ENCODE measurements at places on chromosomes 12 and 14.

DNA sequence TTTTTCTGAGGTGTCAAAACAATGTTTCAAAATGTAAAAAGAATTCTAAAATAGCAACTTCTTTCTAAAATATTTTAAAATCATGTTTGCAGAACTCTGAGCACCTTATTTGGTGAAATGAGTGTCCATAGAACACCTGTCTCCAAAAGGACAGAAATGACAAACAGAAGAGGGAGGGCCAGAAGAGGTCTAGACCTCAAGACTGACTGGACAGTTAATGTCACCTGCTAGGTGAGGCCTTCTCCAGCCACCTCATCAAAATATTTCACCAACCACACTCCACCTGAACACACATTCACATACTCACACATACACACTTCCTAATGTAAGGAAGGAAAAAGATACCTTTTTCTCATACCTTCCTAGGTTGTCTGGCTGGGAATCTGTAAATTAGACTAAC, 147.8 kb upstream of the PLEKHA5 start:
- DNase-seq = no peak

- DNase-seq = no peak
Measured at GRCh38 chr12:66573605-66574004, 105.3 kb downstream of the GRIP1 start.

DNA sequence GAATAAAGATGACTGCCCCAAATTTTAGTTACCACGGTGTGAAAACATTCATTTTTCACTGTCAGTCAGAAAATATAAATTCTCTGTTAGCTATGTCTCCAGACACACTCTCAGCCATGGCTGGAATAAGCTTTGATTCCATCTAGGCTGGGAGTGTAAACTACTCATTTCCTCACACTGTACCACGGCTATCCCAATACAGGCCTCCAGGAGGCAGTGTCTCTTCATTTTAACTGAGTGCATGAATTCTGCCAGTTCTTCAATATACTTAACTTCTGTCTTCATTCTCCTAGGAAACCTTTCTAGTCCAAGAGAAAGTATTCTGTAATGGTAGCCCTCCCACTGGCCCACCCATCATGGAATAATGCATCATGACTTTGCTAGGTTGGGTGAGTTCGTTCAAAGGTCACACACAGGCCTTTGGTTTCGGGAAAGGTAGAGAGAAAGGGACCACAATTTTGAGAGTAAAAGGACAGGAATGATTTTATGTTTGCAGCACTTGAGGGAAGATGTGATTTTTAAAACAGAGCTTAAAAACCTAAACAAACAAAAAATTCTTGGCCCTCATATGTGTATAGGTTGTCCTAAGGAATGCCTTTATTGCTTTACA, 381.1 kb downstream of the SEC23A start:
- peak; percentile 65 for DNase-seq

DNA sequence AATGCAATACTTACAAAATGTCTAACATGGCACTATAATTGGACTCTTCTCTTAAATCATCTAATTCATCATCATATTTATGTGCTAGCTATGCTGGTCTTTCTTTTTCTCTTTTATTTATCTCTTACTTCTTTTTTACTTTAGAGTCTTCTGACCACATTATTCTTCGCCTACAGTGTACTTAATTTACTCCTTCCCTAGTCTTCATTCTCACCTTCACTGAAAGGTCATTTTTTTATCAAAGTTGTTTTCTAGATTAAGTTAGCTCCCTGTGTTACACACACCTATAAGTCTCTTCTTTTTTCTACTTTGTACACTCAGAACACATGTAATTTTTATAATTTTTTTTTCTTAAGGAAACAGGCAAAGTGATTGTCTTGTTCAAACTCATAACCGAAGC, 1351.2 kb downstream of the FSCB start:
- DNase-seq = no peak

GRCh38 chr14:23101986-23102625, 2.7 kb downstream of the CIROP start:
- DNase-seq = no peak

DNA sequence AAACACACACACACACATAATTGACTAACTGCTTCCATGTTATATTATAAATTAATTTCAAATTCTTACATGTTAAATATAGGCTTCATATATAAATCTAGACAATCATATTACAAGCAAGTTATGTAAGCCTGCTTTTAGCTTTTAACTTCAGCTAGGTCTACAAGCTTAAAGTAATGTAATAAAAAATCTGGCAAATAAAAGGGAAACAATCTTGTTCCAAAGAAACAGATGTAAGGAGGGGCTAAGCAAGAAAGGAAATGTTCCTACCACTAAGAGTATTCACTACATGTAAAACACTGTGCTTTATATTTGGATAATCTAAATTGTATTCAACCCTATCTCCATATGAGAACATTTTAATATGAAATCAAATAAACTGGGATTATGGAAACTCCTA, 110.4 kb downstream of the SLC6A15 start:
- DNase-seq = no peak

GRCh38 chr14:64444984-64445845, 20.1 kb upstream of the AKAP5 start:
- DNase-seq = no peak
